ENCODE measurements at places on chromosomes 3 and 15. TPM values are rescaled to one million over a fixed set of nuclear protein-coding genes. Genes with fewer than 3 reads are reported as not detected.

GHSR gene
- polyA plus RNA-seq, result not detected

SELENOK gene
- 104 TPM for polyA plus RNA-seq

DNA sequence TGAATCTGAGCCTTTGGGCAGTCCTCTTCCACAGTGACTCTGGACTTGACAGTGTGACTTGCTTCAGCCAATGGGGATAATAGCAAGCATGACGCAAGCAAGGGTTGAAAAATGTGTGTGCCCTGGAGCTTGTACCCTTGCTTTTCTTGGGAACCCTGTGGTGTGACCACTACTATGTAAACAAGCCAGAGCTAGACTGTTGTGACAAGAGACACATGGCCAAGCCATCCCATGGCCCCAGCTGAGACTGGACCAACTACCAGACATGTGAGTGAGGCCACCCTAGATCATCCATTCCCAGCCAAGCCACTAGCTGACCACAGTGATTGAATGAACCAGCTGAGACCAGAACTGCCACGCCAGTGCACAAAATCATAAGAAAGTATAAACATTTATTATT is 11.8 kb downstream of the MYO1E start:
- no peak overlapping the region for H3K27ac ChIP-seq
- no peak for DNase-seq
- H3K4me1 ChIP-seq, result peaks cover 55% of the 10 kb centered on the region
- H3K4me3 ChIP-seq, result no peak overlapping the region
- H3K27me3 ChIP-seq, result no peaks in the 10 kb centered on the region

CX3CR1 gene
- polyA plus RNA-seq, result 1.1 TPM

MAGEL2 gene
- not detected for polyA plus RNA-seq

TMEM202 gene
- polyA plus RNA-seq, result not detected

- H3K4me3 ChIP-seq, result no peak overlapping the region
- no peak overlapping the region for H3K27ac ChIP-seq
- no peak for DNase-seq
Observed at GRCh38 chr3:44099566-44100297, 142.0 kb upstream of the TOPAZ1 start.

GOLGA8G gene
- polyA plus RNA-seq, result not detected

- DNase-seq, result no peak
- H3K4me3 ChIP-seq, result no peak overlapping the region
- H3K36me3 ChIP-seq, result no peaks in the 10 kb centered on the region
- no peak overlapping the region for H3K27ac ChIP-seq
- H3K4me1 ChIP-seq, result peaks cover 11% of the 10 kb centered on the region
Observed at GRCh38 chr3:36954452-36955134, 9.7 kb upstream of the TRANK1 start.

GRCh38 chr3:136250903-136251460 is 842 bp downstream of the PCCB start:
- H3K27ac ChIP-seq, result peak overlapping the region; percentile 97
- DNase-seq, result peak; percentile 36
- peak overlapping the region; percentile 84 for H3K4me3 ChIP-seq
- no peaks in the 10 kb centered on the region for H3K36me3 ChIP-seq
- peaks cover 22% of the 10 kb centered on the region for H3K4me1 ChIP-seq

TMCO5A gene
- polyA plus RNA-seq, result not detected

GRCh38 chr3:114451051-114451451 is 157.2 kb downstream of the TIGIT start:
- H3K36me3 ChIP-seq, result peaks cover 5% of the 10 kb centered on the region
- peaks cover 14% of the 10 kb centered on the region for H3K4me1 ChIP-seq

NTRK3 gene
- not detected for polyA plus RNA-seq

DNA sequence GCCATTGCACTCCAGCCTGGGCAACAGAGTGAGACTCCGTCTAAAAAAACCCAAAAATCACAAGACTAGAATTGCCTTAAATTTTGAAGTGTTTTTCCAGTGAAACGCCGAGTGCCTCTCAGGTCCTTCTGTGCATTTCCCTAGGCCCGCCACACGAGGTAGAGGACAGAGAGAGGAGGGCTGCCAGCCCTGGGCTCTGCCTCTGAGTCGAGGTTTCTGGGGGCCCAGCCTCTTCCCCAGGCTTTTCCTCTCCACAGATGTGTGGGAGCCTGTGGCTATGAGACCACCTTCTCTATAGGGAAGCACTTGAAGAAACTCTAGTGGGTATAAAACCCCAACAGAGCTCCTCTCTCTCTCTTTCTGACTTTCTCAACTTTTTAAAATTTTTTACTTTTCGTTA is 10.9 kb upstream of the EHD4 start:
- H3K36me3 ChIP-seq, result no peaks in the 10 kb centered on the region
- H3K4me3 ChIP-seq, result no peak overlapping the region
- peaks cover under 1% of the 10 kb centered on the region for H3K27me3 ChIP-seq
- DNase-seq, result no peak
- H3K4me1 ChIP-seq, result no peaks in the 10 kb centered on the region
- H3K27ac ChIP-seq, result no peak overlapping the region

DNA sequence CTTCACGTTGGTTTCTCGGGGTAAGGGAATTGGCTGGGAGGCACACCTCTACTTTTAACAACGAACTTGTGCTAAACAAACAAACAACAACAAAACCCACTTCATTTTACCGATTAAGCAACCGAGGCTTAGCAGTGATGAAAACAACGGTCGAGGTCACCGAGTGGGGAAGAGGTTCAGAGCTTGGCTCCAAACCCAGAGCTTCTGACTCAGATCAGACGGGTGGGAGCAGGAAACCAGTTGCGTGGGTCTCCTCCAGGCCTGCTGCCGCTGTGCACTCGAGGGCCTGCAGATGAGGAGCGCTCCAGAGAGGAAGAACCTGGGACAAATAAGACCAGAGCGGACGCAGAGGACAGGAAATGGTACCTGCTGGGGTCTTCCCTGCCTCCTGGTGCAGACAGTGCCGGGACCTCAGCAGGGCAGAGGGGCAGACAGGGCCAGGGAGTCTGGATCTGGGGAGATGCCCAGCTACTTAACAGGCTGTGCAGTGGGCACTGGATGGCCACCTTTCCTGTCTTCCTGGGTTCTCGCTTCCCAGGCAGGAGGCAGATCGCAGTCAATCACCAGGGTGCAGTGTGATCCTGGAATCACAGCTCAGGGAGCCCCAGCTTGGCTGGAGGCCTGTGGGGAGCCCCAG is 99.0 kb upstream of the MEF2A start:
- peaks cover 15% of the 10 kb centered on the region for H3K36me3 ChIP-seq
- H3K4me3 ChIP-seq, result no peak overlapping the region
- H3K27me3 ChIP-seq, result no peaks in the 10 kb centered on the region
- H3K4me1 ChIP-seq, result peaks cover 21% of the 10 kb centered on the region
- H3K27ac ChIP-seq, result peak overlapping the region; percentile 77

DNA sequence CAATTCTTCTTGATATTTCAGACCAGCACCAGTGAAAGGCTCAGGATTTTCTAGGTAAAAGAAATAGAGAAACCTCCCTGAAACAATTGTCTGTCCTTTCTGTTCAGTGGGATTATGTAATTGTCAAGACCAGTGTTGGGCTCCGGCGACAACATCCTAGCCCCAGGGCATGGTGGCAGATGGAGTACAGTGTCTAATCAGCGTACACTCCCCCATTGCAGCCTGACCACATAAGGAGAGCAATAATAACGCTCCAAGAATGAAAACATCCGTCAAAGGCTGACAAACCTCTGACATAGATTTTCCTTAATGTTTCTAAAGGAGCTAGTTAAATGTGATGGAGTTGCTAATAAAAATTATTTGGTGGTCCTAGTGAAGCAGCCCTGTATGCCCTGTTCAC is 144.6 kb downstream of the EBLN2 start:
- H3K4me1 ChIP-seq, result no peaks in the 10 kb centered on the region
- no peak overlapping the region for H3K4me3 ChIP-seq
- DNase-seq, result no peak

GRCh38 chr3:148797795-148798194 is 29.8 kb upstream of the CPB1 start:
- H3K4me1 ChIP-seq, result no peaks in the 10 kb centered on the region
- H3K27me3 ChIP-seq, result no peaks in the 10 kb centered on the region
- no peak overlapping the region for H3K27ac ChIP-seq
- no peaks in the 10 kb centered on the region for H3K36me3 ChIP-seq
- no peak for DNase-seq

DNA sequence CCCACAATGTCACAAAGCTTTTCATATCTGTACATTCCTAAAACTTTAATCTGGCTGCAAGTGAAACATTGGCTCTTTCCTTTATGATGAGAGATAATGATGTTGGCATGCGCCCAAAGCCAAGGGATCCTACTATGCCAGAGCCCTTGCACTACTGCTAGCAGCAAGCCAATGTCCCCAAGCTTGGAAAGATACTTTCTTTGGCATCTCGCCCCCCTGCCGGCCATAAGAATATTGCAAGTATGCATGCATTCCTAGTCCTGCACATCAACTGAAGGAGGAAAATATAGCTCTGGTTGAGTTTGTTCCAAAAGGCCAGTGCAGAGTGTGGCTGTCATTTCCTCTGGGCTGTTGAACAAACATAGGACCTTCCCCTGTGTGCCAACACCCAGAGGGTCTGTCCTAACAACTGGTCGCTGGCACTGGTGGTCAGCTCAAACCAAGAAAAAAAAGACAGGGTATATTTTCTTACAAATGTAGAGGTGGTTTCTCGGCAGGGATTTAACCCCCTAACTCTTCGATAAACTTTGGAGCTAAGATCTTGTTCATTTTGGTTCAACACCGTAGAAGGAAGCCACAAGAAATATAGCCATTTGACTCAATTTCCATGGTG is 120.9 kb upstream of the ZBED2 start:
- H3K27me3 ChIP-seq, result no peaks in the 10 kb centered on the region
- H3K4me1 ChIP-seq, result peaks cover 3% of the 10 kb centered on the region
- H3K27ac ChIP-seq, result no peak overlapping the region
- no peak overlapping the region for H3K4me3 ChIP-seq

PLSCR2 gene
- not detected for polyA plus RNA-seq

DNA sequence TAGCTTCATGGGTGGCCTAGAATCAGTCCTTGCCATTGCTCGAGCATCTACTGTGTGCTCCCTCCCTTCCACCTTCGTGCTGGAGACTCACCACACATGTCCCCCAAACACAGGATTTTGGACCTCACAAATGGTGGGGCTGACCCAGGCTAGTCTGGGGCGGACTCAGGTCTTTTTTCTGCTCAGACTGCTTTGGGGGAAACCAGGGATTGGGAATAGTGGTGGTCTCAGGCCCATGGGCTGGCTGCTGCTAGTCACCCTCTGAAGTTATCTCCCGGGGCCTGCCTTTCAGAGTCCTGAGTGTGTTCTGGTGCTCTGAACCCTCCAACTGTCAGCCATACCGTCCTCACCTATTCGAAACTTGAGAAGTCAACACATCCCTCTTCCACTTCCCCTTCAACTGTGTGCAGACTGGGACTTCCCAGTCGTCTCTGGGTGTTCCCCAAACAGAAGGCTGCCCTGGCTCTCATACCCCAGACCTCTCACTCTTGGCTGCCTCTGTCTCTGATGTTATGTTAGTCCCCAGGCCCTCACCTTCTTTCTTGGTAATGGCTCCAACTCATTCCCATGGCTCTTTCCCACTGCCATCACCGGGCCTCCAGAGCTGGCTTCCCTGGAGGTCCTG is 46.0 kb downstream of the PPCDC start:
- peak overlapping the region; percentile 77 for H3K27ac ChIP-seq
- DNase-seq, result peak; percentile 84
- H3K4me1 ChIP-seq, result peaks cover 32% of the 10 kb centered on the region
- H3K36me3 ChIP-seq, result peaks cover 13% of the 10 kb centered on the region

- no peak overlapping the region for H3K27ac ChIP-seq
Observed at GRCh38 chr3:73637042-73637441, 12.3 kb upstream of the PDZRN3 start.

DNA sequence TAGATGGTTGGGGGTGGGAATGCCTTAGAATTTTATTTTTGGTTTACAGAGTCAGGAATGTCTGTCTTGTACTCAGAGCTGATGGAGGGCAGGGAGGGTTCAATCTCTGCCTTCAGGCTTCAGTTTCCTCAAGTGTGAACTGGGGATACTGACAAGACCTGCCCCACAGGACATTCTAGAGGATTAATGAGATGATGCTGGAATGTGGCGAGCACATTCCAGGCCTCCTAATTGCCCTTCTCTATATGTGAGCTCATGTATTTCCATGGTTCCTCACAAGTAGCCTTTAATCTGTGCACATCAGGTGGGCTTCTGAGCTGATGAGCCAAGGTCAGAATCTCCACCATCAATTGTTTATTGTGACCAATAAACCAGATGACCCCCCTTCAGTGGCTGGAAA is 90.4 kb downstream of the CACNA2D3 start:
- H3K4me3 ChIP-seq, result no peak overlapping the region
- no peaks in the 10 kb centered on the region for H3K36me3 ChIP-seq
- H3K4me1 ChIP-seq, result no peaks in the 10 kb centered on the region
- H3K27me3 ChIP-seq, result no peaks in the 10 kb centered on the region
- no peak for DNase-seq
- H3K27ac ChIP-seq, result no peak overlapping the region

CPN2 gene
- polyA plus RNA-seq, result not detected

CGNL1 gene
- not detected for polyA plus RNA-seq

GRCh38 chr15:61106044-61106834 is 122.9 kb downstream of the RORA start:
- H3K4me3 ChIP-seq, result no peak overlapping the region
- H3K36me3 ChIP-seq, result no peaks in the 10 kb centered on the region
- H3K27me3 ChIP-seq, result peaks cover 20% of the 10 kb centered on the region
- no peak for DNase-seq

FANCI gene
- 3.7 TPM for polyA plus RNA-seq

PDE12 gene
- 12.1 TPM for polyA plus RNA-seq

DNA sequence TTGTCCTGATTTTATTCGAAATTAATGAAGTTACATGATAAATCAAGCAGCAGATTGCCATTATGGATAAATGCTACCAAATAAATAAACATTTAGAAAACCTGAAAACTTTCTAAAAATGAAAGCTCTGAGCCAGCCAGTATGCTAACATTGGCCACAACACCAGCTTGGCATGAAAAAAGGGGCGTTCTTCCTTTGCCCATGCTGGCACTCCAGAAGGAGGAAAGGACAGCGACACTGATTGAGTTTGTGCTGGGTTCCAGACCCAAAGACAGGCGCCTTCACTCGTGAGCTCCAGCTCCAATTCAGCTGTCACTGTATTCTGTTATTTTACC is 5.1 kb downstream of the STIMATE start:
- H3K36me3 ChIP-seq, result no peaks in the 10 kb centered on the region
- DNase-seq, result no peak
- H3K27me3 ChIP-seq, result no peaks in the 10 kb centered on the region
- no peak overlapping the region for H3K27ac ChIP-seq
- H3K4me3 ChIP-seq, result peak overlapping the region; percentile 55

GOLGA8K gene
- polyA plus RNA-seq, result not detected

- peaks cover 12% of the 10 kb centered on the region for H3K27me3 ChIP-seq
- H3K4me3 ChIP-seq, result no peak overlapping the region
- DNase-seq, result no peak
Observed at GRCh38 chr3:16060945-16061344, 113.5 kb upstream of the GALNT15 start.

ZNF80 gene
- polyA plus RNA-seq, result not detected

DNA sequence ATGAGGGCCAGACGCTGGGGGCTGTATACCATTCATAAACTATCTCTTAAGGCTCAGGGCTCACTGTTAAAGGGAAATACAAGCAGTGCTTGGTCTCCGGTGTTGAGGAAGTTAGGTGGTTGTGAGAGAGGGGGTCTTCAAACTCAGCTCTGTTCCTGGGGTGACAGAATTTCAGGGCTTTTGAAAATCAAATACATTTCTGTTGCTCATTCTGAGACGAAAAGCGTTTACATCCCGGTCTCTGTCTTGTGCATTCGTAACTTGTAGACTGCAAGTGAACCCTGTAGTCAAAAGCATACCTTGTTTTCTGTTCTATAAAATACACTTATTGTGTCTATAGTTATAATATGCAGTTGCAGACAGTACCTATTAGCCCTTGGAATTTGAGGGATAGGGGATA is 1.7 kb downstream of the SLCO3A1 start:
- peaks cover 29% of the 10 kb centered on the region for H3K4me1 ChIP-seq
- H3K4me3 ChIP-seq, result no peak overlapping the region
- H3K27me3 ChIP-seq, result peaks cover 59% of the 10 kb centered on the region
- H3K27ac ChIP-seq, result no peak overlapping the region
- H3K36me3 ChIP-seq, result peaks cover 10% of the 10 kb centered on the region

CLDN16 gene
- polyA plus RNA-seq, result not detected

All from naive B cell (primary cell).